ENCODE measurements at places on chromosomes 4 and X. TPM values are rescaled to one million over a fixed set of nuclear protein-coding genes. Genes with fewer than 3 reads are reported as not detected.

CENPVL1 gene
- polyA plus RNA-seq, result not detected

DNAJB14 gene
- 30.1 TPM for polyA plus RNA-seq

DNA sequence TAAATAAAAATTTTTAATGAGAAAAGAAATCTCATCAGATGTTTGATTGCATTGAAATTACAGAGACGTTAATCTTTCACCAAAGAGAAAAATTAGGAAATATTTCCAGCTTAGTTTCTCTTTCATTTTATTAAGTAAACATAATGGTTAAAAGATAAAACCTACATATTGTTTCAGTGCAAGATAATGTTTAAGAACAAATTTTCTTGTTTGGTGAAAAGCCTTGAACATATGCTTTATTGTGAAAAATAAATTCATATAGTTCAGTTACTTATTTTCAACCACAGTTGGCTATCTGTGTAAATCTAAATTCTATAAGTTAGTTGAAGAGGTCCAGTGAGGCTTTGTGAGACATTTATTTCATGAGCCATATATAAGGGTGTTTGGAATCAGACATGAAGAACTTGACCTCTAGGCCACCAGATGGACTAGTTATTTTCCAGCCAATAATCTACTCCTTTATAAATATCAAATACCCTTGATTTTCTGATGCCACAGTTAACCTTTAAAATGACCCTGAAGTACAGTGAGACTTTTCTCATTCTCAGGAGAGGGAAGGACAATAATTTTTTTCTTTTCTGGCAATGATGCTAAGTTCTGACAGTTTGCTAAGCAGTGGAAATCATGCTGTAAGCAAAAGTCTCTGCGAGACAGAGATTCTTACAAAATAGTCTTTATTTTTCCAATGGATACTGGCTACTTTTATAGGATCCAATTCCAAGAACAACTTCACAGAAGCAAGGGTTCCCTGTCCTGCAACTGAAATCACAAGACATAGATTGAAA, 2.5 kb downstream of the ARSJ start:
- no peak for DNase-seq

DNA sequence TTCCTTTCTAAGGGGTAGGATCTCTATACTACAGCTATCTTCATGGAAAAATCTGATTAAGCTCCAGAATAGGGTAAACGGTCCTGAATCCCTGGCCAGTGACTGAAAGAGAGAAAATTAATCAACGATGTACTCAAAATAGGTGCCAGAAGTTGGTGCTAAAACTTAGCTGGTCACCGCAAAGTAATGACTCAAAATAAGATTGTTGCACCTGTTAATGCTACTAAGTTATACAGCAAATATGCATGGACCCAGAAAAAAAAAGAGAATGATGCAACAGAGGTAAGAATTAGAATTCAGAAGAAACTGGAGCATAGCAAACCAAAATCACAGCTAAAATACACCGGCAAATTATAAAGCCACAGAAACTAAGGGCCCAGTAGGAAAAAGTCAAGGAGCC, 239.7 kb upstream of the FAM241A start:
- no peak for DNase-seq

Data from BJ (cell line).